ENCODE measurements at places on chromosomes 4 and X. TPM values are rescaled to one million over a fixed set of nuclear protein-coding genes. Genes with fewer than 3 reads are reported as not detected.

CLDN34 gene
- not detected for total RNA-seq

KLHL4 gene
- total RNA-seq, result not detected

ETDB gene
- not detected for total RNA-seq

TMEM165 gene
- 61.9 TPM for total RNA-seq

XK gene
- total RNA-seq, result 0.04 TPM

PCDH10 gene
- total RNA-seq, result not detected

PAGE2B gene
- not detected for total RNA-seq

MTTP gene
- not detected for total RNA-seq

SCML2 gene
- total RNA-seq, result 3.5 TPM

MAGEB17 gene
- not detected for total RNA-seq

CDS1 gene
- 0.22 TPM for total RNA-seq

PCDH18 gene
- total RNA-seq, result not detected

MAGEA8 gene
- not detected for total RNA-seq

SATL1 gene
- not detected for total RNA-seq

TEX13C gene
- not detected for total RNA-seq

SPANXA2 gene
- not detected for total RNA-seq

NOCT gene
- 6.8 TPM for total RNA-seq
